ENCODE measurements at places on chromosomes 2 and 18. TPM values are rescaled to one million over a fixed set of nuclear protein-coding genes. Genes with fewer than 3 reads are reported as not detected.

NPPC gene
- total RNA-seq = not detected

GRCh38 chr18:286515-287310 lies 18.9 kb upstream of the THOC1 start:
- no peaks in the 10 kb centered on the region for H3K4me1 ChIP-seq
- H3K27ac ChIP-seq = no peak overlapping the region
- H3K27me3 ChIP-seq = no peaks in the 10 kb centered on the region

GRCh38 chr2:168191955-168192785 lies 55.2 kb downstream of the STK39 start:
- H3K36me3 ChIP-seq = no peaks in the 10 kb centered on the region
- DNase-seq = no peak
- peaks cover 48% of the 10 kb centered on the region for H3K4me1 ChIP-seq
- H3K4me3 ChIP-seq = no peak overlapping the region

- no peaks in the 10 kb centered on the region for H3K4me1 ChIP-seq
- H3K4me3 ChIP-seq = no peak overlapping the region
- no peak for DNase-seq
- peaks cover 2% of the 10 kb centered on the region for H3K36me3 ChIP-seq
- H3K27ac ChIP-seq = no peak overlapping the region
Measured at GRCh38 chr2:1927896-1928568, 183.7 kb upstream of the PXDN start.

GRCh38 chr2:24543252-24543651 lies 52.2 kb downstream of the NCOA1 start:
- no peak overlapping the region for H3K27ac ChIP-seq
- H3K4me1 ChIP-seq = peaks cover 2% of the 10 kb centered on the region
- H3K4me3 ChIP-seq = no peak overlapping the region
- no peaks in the 10 kb centered on the region for H3K27me3 ChIP-seq
- DNase-seq = no peak
- H3K36me3 ChIP-seq = peaks cover 6% of the 10 kb centered on the region

DNA sequence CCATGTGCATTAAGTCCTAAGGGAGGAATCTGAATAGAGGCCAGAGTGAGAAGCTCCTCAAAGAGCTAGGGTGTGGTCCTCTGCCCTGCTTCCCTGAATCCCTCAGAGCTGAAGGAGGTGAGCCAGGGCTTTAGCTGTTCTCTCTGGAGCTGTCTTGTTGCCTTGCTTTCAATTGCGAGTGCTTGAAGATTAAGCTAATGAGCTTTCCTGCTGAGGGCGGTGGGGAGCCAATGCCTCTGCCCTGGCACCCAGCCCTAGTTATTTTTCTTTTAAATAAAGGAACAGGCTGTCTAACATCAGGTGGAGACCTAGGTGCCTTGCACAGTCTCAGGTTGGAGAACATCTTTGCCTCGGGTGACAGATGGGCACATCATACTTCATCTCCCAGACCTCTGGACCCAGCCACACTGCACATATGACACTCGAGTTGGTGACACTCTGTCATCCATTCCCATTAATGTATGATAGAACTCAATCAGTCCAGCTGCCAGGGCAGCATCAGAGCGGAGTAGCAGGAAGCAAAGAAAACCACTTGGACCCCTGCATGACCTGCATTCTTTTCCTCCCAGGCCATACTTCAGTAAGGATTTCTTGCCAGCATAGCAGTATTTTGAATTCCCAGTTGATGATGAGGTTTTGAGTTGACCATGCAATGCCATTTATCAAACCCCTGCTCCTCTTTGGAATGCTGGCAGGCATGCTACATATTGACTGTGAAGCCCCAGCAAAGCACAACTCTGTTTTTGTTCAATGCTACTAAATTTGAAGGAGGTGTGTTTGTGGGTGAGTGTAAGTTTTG lies 292.7 kb downstream of the RNF144A start:
- no peak for DNase-seq
- no peak overlapping the region for H3K27ac ChIP-seq
- H3K27me3 ChIP-seq = peaks cover 6% of the 10 kb centered on the region

DNA sequence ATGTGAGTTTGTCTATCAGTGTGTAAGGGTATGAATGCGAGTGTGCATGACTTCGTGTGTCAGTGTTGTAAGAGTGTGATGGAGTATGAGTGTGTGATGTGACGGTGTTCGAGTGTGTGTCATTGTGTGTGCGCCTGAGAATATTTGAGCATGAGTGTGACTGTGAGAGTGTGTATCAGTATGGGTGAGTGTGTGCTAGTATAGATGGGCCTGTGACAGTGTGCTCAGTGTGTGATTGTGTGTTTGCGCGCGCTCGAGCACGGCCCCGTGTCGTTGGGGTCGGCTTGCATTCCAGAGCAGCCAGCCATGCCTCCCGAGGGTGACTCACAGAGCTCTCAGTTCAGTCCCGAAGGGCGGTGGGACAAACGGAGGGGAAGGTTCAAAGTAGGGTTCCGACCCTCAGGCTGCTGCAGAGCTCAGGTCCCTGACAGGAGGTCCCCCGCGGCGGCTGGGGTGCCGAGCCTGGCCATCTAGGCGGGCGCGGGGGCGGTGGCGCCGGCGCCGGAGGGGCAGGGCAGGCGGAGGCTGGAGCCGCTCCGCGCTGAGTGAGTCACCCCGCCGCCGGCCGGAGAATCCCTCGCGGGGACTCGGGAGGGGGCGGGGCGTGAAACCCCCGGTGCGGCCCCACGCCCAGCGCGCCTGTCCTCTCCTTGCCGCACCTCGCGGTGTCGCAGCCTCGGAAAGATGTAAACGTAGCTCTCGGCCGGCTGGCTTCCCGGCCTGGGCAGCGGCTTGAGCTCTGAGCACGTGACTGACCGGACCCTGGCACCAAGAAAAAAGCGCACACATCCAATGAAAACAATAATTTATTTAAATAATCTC lies 3.8 kb downstream of the DLX2 start:
- H3K4me3 ChIP-seq = peak overlapping the region; percentile 91
- no peaks in the 10 kb centered on the region for H3K27me3 ChIP-seq
- no peak for DNase-seq
- peak overlapping the region; percentile 93 for H3K27ac ChIP-seq
- H3K36me3 ChIP-seq = peaks cover 7% of the 10 kb centered on the region
- peaks cover 67% of the 10 kb centered on the region for H3K4me1 ChIP-seq

DNA sequence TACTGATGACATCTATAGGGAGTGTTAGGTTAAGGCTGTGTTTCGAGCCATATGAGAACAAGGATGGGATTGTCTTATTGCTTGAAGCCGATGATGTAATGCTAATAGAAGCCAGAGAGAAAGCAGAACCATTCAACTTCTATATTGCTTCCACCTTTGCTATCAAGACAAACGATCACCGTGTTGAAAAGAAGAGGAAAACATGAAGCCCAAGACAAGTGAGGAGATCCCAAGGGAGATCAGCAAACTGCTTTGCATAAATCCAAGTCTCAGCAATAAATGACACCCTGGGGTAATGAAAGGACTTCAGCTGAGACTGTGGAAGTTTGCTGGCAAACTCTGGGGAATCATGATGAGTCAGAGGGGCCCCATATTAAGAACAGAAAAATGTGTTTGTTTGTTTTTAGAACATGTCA lies 206.2 kb downstream of the NCKAP5 start:
- peaks cover 12% of the 10 kb centered on the region for H3K4me1 ChIP-seq
- DNase-seq = no peak
- peaks cover 1% of the 10 kb centered on the region for H3K27me3 ChIP-seq
- peak overlapping the region; percentile 59 for H3K27ac ChIP-seq
- no peaks in the 10 kb centered on the region for H3K36me3 ChIP-seq

DNA sequence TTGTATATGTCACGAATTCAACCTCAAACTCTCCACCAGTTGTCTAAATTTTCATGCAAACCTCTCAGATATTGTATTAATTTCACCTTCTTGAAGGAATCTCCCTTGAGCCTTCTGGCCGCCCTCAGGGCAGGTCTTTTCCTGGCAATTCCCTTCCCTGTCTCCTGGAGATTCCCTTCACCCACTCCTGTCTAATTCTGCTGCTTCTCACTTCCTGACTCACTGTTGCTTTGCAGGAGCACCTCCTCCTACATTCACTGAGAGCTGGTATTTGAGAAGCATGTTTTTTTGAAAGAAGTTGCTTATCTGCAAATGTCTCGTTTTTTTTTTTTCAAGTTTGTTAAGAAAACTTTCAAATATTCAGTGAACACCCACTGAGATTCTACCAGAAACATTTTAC lies 79.9 kb upstream of the OTOS start:
- DNase-seq = no peak
- H3K36me3 ChIP-seq = peaks cover 5% of the 10 kb centered on the region
- peaks cover 22% of the 10 kb centered on the region for H3K4me1 ChIP-seq
- peaks cover 4% of the 10 kb centered on the region for H3K27me3 ChIP-seq
- peak overlapping the region; percentile 57 for H3K27ac ChIP-seq
- no peak overlapping the region for H3K4me3 ChIP-seq

DNA sequence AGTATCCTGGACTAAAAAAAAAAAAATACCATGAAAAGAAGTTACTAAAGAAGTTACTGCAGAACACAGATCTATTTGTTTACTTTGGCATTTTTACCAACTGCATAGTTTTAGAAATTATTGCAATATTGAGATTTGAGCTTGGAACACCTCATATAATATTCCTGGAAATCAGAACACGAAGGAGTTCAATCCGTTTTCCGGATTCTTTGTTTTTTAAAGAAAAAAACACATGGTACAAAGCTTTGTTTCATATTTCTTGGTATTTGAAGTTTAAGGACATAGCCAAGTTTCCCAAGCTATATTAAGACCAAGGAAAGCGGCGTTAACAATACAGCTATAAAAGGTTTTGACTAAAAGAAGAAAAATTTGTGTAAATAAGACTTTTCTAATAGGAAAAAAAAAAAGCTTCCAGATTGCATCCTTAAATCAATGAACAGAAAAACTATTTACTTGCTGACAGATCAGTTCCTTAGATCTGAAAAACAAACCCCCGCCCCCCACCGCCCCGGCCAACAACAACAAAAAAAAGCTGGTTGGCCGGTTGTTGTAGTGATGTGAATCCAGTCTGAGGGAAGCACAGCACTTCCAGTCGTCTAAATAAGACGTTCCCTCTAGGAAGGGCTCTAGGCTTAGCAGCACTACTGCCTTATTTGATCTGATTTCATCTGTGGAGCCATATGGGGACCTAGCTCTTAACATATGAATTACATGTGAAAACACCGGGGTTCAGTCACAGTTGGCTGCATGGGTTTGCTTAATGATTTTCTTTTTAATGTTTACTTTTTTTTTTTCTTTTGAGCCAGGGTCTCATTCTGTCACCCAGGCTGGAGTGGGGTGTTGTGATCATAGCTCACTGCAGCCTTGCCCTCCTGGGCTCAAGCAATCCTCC lies 2.5 kb upstream of the RHOB start:
- H3K27me3 ChIP-seq = no peaks in the 10 kb centered on the region
- no peak for DNase-seq
- H3K4me3 ChIP-seq = peak overlapping the region; percentile 16
- peaks cover 33% of the 10 kb centered on the region for H3K4me1 ChIP-seq

- no peak for DNase-seq
- H3K4me3 ChIP-seq = no peak overlapping the region
- H3K27me3 ChIP-seq = no peaks in the 10 kb centered on the region
- no peaks in the 10 kb centered on the region for H3K4me1 ChIP-seq
Measured at GRCh38 chr2:224427471-224427870, 25.6 kb upstream of the FAM124B start.

GRCh38 chr2:136962105-136962725 lies 196.9 kb downstream of the THSD7B start:
- no peak overlapping the region for H3K27ac ChIP-seq
- no peak for DNase-seq
- H3K4me3 ChIP-seq = no peak overlapping the region
- peaks cover 8% of the 10 kb centered on the region for H3K27me3 ChIP-seq
- H3K36me3 ChIP-seq = no peaks in the 10 kb centered on the region

NPHP1 gene
- total RNA-seq = 3.3 TPM

- peak overlapping the region; percentile 88 for H3K27ac ChIP-seq
- peaks cover 1% of the 10 kb centered on the region for H3K36me3 ChIP-seq
- DNase-seq = no peak
- peaks cover 22% of the 10 kb centered on the region for H3K4me1 ChIP-seq
Measured at GRCh38 chr2:207868855-207869596, 99.3 kb upstream of the FZD5 start.

NCKAP5 gene
- total RNA-seq = 0.87 TPM

IGFBP5 gene
- total RNA-seq = 500 TPM

GRCh38 chr18:48693625-48694262 lies 154.9 kb downstream of the CTIF start:
- H3K4me3 ChIP-seq = no peak overlapping the region

GRCh38 chr18:27244259-27244658 lies 59.2 kb upstream of the CHST9 start:
- H3K36me3 ChIP-seq = no peaks in the 10 kb centered on the region
- H3K27me3 ChIP-seq = peaks cover 15% of the 10 kb centered on the region
- no peak overlapping the region for H3K4me3 ChIP-seq
- no peaks in the 10 kb centered on the region for H3K4me1 ChIP-seq
- H3K27ac ChIP-seq = no peak overlapping the region

- H3K4me1 ChIP-seq = peaks cover 32% of the 10 kb centered on the region
- H3K4me3 ChIP-seq = no peak overlapping the region
- no peaks in the 10 kb centered on the region for H3K36me3 ChIP-seq
- H3K27ac ChIP-seq = no peak overlapping the region
Measured at GRCh38 chr2:180021850-180022249, 14.8 kb upstream of the CWC22 start.

DES gene
- total RNA-seq = 0.70 TPM

DNA sequence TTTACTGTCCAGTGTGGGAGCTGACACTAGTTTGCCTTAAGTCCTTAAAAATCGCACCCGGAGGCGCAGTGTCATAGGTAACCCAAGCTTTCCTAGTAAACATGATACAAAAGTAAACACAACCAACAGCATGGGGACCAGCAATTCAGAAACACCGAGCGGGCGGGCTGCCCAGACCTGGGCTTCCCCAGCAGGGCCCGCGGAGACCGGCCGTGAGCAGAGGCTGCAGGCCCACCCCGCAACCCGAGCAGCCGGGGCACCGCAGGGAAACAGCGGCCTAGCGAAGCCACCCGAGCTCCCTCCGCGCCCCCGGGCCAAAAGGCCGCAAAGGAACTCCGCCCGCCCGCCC lies 296 bp downstream of the TTC21B start:
- peaks cover 11% of the 10 kb centered on the region for H3K4me1 ChIP-seq
- no peak for DNase-seq
- no peaks in the 10 kb centered on the region for H3K27me3 ChIP-seq
- H3K27ac ChIP-seq = no peak overlapping the region
- H3K36me3 ChIP-seq = no peaks in the 10 kb centered on the region
- H3K4me3 ChIP-seq = no peak overlapping the region

IL36B gene
- not detected for total RNA-seq

- peaks cover 6% of the 10 kb centered on the region for H3K4me1 ChIP-seq
- no peak overlapping the region for H3K4me3 ChIP-seq
- H3K27ac ChIP-seq = no peak overlapping the region
- no peak for DNase-seq
Measured at GRCh38 chr18:33839452-33840211, 261.6 kb downstream of the ASXL3 start.

REG1B gene
- not detected for total RNA-seq

- no peak overlapping the region for H3K4me3 ChIP-seq
- H3K27ac ChIP-seq = no peak overlapping the region
- no peak for DNase-seq
Measured at GRCh38 chr2:24115057-24115456, 8.1 kb downstream of the PFN4 start.

- H3K4me3 ChIP-seq = no peak overlapping the region
- no peak for DNase-seq
- no peaks in the 10 kb centered on the region for H3K36me3 ChIP-seq
- H3K27ac ChIP-seq = no peak overlapping the region
- H3K27me3 ChIP-seq = no peaks in the 10 kb centered on the region
Measured at GRCh38 chr2:12605936-12606335, 110.8 kb upstream of the TRIB2 start.
